Stimulated activated naive CD8-positive, alpha-beta T cell treated with anti-CD3 and anti-CD28 coated beads, Interleukin-15, Interleukin-2, amounts not matched to agents 100 U/mL and 50 U/mL, for 24 hours (primary cell): ENCODE measurements at places on chromosomes 2 and 18.

- no peak for DNase-seq
Measured at GRCh38 chr2:160431441-160431840, 62.2 kb downstream of the RBMS1 start.

GRCh38 chr18:58005885-58006523, 38.0 kb upstream of the NEDD4L start:
- DNase-seq: no peak

DNA sequence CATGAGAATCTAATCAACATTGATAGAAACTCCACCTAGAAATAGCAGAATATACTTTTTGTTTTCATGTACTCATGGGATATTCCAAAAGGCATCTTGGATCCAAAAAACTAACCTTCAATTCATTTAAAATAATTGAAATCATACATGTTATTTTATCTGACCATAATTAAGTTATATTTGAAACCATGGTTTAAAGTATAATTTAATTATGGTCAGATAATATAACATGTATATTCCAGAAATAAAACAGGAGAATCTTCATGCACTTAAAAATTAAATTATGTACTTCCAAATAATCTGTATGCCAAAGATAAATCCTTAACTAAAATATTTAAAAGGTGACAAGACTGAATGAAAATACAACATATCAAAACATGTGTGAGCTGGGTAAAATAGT, 651.3 kb upstream of the LINC00305 start:
- no peak for DNase-seq

DNA sequence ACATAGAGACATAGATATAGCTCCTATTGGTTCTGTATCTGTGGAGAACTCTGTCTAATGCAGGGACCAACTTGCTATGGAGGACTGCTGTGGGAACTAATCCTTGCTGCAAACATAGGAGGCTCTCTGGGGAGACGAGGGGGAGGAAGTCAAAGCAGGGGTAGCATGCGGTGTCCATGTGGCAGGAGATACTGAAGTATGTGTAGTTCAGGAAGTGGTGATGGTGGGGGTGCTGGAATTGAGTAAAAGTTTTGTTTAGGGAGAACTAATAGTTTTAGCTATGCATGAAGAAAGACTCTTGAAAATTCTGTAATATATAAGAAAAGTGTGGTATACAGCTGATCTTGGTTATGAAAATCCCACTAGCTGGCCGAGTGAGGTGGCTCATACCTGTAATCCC, 62.0 kb downstream of the ANKRD44 start:
- DNase-seq: peak; percentile 53

GRCh38 chr2:239895116-239895515, 130.0 kb downstream of the NDUFA10 start:
- no peak for DNase-seq

DNA sequence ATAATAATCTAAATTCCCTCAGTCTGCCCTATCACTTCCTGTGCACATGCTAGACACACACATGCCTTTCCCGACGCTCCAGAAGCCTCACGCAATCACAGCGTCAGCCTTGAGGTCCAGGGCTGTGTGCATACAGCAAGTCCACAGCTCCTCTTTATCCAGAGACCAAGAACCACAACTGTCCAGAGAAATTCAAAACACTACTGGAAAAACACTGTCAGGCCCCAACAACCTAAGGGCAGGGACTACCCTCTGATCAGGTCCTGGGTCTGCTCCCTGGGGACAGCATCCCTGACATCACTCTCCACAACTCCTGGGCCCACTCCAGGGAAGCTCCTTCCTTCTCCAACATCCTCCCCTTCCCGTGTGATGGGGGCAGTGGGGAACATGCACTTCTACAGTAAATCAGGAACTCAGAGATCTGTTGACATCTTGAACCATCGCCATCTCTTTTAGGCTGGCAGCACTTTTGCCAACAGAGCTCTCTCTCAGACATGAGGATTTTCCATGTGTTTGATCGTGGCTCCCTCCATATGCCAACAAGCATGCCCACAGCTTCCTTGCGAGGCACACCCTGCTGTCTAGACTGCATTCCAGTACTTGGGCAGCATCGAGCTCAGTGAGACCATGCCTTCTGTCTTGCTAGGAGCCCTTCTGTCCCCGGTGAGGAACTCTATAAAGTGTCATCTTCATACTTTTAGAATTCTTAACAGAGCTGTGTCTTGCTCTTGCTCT, 15.4 kb downstream of the TEX51 start:
- DNase-seq: no peak
